ENCODE measurements at places on chromosomes 7 and 10.

- DNase-seq = peak; percentile 90
Observed at GRCh38 chr7:105224884-105225651, 163.7 kb downstream of the SRPK2 start.

GRCh38 chr10:94199565-94199964 lies 163.2 kb downstream of the NOC3L start:
- no peak for DNase-seq

DNA sequence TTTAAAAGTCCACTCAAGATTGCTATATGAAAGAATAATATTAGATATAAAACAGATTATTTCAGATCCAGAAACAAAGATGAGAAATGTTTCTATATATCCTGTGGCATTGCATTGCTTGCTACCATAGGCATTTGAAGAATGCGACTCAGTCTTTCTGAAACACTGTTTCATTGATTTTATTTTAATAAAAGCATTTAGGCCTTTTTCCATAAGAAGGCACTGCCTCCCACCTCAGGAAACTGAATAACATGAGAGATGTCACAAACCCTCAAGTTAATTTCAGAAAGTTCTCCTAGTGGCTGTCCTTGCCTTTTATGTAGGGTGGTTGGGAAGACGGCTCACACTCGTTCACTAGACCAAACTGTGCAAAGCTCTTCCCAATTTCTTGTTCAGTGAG lies 23.3 kb downstream of the PRPS1L1 start:
- DNase-seq = peak; percentile 42

DNA sequence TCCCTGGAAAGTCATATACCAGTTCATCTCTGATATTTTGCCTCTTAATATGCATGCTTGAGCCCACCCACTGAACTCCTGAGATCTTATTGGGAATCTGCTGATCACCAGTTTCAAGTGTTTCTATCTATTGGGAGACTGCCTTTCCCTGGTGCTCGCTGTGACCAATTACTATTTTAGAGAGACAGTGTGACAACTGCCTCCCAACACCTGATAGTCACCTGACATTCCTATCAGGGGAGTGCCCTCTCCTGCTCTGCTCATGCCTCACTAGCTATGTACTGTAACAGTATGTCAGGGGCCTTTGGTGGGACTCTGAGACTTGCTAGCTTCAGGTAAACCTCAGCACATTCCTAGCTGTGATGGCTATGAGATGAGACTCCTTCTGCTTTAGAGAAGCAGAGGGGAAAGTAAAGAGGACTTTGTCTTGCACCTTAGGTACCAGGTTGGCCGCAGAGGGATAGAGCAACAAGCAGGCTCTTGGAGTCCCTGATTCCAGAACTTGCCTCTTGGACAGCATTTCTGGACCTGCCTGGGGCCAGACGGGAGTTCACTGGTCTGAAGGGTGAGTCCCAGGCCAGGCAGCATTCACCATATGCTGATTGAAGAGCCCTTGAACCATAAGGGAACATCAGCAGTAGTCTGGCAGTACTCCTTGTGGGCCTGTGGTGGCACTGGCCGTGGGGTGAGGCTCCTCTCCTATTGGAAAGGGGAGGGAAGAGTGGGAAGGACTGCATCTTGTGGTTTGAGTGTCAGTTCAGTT lies 34.4 kb upstream of the ARHGAP12 start:
- no peak for DNase-seq

DNA sequence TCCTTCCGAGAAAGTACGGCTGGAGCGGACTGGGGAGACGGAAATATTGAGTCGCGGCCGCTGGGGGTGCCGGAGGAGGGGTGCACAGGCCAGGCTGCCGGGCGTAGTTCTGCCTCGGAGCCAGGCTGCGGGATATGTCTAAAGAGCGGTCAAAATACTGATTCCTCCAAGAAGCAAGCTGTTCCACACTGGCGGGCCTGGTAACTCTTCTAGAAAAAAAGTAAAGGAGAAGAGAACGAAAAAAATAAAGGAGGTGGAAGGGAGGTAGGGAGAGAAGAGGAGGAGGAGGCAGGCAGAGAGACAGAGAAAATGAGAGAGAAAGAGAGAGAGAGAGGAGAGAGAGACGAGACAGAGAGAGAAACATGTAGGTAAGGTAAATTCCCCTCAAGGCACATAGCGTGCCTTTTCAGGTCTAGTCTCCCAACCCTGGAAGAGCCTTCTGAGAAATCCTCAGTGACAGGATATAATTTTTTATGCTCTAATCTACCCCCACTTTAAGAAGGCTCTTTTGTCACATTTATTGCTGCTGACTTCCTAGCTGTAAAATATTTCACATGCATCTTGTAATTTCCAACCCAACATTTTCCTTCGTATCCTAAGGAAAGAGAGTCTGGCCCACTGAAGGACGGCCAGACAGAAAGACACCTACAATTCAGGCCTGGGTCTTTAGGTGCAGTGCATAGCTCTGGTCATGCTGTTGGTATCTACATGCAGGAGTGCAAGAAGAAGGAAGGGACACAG lies 5.7 kb downstream of the DLX5 start:
- DNase-seq = no peak

GRCh38 chr10:121880895-121881294 lies 46.9 kb downstream of the ATE1 start:
- peak; percentile 6 for DNase-seq

- peak; percentile 73 for DNase-seq
Observed at GRCh38 chr7:140604760-140605159, 35.9 kb downstream of the DENND2A start.

GRCh38 chr10:122373721-122374120 lies 787 bp upstream of the PLEKHA1 start:
- peak; percentile 35 for DNase-seq

DNA sequence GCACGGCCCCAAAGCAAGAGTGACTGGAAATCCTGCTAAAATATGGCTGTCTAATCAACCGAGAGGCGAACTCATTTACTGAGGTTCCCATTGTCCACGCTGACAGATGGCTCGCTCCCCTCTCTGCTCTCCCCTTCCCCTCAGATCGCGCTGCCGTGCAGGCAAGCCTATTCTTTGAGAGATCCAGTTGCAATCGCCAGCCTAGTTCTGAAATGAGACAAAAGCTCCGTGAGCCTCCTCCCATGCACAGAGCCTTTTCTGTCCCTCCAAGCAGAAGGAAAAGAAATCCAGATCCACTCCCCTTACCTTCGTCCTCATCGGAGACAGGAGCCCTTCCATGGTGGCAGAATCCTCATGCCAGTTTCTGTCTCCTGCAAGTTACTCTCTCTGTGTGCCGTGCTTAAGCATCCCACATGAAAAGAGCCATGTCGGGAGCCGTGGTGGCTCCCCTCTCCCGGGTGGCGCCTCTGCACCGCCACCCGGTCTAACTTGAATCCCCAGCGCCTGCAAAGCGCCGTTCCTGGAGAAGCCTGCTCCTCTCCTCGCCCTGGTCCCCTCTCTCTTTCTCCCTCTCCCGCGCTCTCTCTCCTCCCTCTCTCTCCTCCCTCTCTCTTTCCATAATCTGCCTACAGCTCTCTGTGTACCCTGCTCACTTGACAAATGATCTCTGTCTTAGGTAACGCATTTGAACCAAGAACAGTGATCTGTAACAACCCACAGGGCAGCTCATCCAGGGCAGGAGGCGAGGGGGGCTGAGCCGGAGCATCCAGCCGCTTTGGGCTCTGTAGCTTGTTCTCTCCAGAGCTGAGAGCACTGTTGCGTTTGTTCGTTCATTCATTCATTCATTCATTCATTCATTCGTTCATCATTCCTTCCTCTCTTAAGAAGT lies 156.8 kb downstream of the FRMD4A start:
- DNase-seq = peak; percentile 7

DNA sequence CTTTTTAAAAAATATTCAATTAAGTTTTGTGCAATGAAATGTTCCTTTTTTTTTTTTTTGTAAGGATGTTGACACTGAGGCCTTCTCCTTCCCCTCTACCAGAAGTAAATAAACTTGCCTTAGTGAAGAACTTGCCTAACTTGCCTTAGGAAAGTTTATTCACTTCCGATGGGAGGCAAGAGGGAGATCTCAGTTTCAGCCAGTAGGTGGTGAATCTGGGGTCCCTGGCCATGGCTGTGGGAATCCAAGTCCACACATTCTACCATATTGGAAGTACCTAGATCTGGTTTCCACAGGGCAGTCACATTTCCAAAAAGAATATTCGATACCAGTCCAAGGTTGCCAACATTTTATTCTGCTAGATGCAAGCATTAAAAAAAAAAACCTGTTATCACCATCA lies 270.9 kb downstream of the CCSER2 start:
- DNase-seq = no peak

DNA sequence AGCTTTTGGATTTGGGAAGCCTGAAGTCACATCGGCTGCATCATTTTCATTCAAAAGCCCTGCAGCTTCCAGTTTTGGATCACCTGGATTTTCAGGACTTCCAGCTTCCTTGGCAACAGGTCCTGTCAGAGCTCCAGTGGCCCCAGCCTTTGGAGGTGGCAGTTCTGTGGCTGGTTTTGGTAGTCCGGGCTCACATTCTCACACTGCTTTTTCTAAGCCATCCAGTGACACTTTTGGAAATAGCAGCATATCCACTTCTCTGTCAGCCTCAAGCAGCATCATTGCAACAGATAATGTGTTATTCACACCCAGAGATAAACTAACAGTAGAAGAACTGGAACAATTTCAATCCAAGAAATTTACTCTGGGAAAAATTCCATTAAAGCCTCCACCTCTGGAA lies 18.5 kb downstream of the NUP42 start:
- no peak for DNase-seq

GRCh38 chr7:121369462-121369861 lies 26.6 kb downstream of the FAM3C start:
- peak; percentile 63 for DNase-seq

DNA sequence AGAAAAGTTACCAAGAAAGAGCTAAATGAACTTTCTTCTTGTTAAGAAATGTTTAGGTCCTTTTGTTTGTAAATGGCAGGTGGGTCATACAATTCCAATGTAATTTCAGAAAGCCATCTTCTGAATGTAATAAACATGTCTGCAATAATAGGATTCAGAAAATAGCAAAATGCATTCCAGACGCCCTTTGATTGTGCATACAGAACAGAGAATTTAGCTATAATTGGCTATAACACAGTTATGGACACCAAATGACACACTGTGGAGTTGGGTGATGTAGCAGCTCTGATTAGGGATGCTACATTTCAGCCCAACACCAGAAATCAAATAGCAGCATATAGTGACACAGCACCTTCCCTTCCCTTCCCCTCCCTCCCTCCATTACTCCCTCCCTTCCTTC lies 240.8 kb downstream of the SNX10 start:
- DNase-seq = no peak

GRCh38 chr7:46257761-46258448 lies 336.8 kb upstream of the IGFBP3 start:
- peak; percentile 95 for DNase-seq

DNA sequence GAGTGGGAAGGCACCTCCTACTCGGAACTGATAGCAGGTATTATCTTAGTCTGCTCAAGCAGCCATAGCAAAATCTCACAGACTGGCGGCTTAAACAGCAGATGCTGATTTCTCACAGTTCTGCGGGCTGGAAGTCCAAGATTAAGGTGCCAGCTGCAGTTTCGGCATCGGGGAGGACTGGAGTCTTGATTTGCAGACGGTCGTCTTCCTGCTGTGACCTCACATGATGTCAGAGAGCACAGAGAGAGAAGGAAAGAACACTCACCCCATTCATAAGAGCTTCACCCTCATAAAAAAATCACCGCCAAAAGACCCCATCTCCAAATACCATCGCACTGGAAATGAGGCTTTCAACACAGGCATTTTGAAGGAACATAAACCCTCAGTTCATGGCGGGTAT lies 216.5 kb upstream of the PITRM1 start:
- no peak for DNase-seq

DNA sequence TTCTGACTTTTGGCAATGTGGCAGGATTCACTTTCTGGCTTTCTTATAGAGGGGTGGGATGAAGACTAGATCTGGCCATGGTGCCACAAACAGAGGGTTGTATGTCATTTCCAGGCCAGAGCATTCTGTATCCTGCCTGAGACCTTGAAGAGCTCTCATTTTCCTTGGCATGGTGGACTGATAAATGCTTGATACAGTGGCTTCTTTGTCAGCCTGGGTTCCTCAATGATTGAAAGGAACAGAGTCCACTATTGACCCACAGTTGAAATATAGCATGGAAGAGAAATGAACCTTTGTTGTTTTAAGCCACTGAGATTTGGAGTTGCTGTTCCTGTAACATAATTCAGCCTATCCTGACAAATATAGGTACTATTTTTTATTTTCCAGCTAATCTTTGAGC lies 462.7 kb downstream of the SUGCT start:
- DNase-seq = no peak

DNA sequence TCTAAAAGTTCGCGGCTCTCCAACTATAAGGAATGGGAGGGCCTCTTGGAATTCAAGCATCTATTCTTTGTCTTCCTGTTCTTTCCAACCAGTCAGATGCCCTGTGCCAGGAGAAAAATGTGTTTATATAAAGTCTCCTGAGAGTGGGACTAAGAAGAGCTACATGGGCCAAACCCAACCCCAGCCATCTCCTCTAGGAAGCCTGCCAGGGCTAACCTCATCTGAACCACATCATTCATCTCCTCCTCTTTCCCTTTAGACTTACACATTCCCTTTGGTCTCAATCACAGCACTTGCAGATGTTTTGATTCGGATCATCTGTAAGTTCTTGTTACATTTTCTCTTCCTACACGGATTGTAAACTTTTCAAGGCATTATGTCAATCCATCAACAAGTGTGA lies 62.6 kb downstream of the DOCK4 start:
- DNase-seq = peak; percentile 98

- no peak for DNase-seq
Observed at GRCh38 chr10:57891201-57892006, 376.3 kb downstream of the IPMK start.

- DNase-seq = no peak
Observed at GRCh38 chr7:81195033-81195432, 276.2 kb upstream of the SEMA3C start.

DNA sequence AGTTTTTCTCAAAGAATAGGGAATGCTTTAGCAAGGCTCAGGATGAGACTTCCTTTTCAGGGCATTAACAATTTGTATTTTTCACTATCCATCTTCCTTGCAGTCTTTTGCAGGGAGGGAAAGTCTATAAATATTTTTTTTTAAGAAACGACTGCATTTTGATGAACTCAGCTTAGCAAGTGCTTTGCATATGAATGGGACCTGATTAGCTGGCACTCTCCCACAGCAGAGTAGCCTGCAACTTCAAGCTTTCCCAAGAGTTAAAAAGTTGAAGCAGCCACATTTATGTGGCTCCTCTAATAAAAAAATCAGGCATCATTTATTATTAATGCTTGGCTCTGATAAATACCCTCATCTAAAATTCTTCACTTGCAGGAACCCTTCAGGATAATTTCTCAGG lies 134.0 kb downstream of the GRID1 start:
- DNase-seq = no peak

GRCh38 chr10:117165538-117166417 lies 27.7 kb upstream of the VAX1 start:
- DNase-seq = peak; percentile 48

DNA sequence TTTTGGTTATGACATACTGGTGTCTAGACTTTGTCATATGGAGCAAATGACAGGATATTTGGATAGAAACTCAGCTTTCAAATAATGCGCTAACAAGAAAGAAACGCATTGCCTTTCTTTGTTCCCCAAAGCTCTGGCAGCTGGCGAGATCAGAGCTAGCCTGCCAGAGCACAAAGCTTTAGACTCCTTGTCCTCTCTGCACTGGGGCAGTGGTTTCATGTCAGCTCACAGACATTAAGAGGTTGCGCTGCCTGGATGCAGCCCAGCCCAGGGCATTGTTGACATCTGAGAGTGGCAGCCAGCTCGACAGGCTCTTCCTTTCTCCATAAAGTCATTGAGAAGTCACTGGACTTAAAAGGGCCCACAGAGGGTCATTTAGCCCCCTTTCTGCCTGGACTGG lies 212.0 kb downstream of the PLXNA4 start:
- no peak for DNase-seq

Measured in fibroblast of skin of scalp (primary cell).